Endodermal cell (in vitro differentiated cells): ENCODE measurements at places on chromosomes 12 and 14. TPM values are rescaled to one million over a fixed set of nuclear protein-coding genes. Genes with fewer than 3 reads are reported as not detected.

Gene FOXM1
- 147 and 152 TPM in 2 replicates for total RNA-seq

DNA sequence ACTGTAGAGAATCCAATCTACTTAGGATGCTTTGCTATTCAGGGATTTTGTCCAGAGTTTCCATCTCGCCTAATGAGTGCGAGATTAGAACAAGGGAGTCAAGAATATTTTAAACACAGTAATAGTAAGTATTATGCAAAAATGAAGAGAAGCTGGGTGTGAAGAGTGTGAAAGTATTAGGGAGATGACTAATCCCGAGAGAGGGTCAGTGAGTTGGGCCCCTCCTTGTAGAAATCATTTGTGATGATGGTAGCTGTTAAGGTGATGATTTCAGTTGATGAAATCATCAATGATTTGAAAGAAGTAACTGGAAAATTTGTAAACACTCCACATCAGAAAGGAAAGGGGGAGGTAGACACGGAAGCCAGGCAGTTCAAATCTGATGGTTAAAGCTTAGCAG is 478.9 kb upstream of the MGAT4C start:
- no peak for DNase-seq

DNA sequence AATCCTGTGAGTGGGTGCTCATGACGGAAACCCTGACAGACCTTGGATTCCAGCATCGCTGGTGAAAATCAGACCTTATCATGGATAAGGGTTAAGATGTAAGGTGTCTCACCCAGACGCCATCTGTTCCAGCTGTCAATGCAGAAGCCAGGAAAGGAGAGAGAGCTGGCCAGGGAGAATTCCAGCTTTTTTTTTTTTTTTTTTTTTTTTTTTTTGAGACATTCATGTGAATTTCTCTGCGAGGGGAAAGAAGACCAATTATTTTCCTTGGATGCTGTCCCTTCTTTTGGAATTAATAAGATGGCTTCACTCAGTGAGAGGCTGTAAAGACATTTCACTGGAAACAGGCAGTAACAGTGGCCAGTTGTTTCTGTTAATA is 1.8 kb downstream of the TRAF3 start:
- peak; percentile 32 for DNase-seq

DNA sequence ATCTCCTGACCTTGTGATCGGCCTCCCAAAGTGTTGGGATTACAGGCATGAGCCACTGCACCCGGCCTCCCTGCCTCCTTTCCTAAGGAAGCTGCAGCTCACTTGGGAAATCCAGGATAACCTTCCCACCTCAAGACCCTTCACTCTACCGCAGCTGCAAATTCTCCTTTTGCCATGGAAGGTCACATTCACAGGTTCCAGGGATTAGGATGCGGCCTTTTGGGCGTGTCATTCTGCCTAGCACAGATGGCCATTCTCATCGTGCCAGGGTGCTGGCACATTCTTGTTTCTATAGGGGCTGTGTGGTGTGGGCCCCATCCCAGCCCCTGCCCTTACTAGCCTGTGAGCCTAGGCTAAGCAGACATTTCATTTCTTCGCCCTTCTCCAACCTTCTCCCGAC is 219.9 kb downstream of the CHST11 start:
- peak; percentile 49 for DNase-seq

GRCh38 chr14:86540636-86541247 is 1010.8 kb downstream of the FLRT2 start:
- DNase-seq = no peak

- DNase-seq = no peak
Observed at GRCh38 chr12:125284945-125285685, 219.9 kb downstream of the AACS start.

DNA sequence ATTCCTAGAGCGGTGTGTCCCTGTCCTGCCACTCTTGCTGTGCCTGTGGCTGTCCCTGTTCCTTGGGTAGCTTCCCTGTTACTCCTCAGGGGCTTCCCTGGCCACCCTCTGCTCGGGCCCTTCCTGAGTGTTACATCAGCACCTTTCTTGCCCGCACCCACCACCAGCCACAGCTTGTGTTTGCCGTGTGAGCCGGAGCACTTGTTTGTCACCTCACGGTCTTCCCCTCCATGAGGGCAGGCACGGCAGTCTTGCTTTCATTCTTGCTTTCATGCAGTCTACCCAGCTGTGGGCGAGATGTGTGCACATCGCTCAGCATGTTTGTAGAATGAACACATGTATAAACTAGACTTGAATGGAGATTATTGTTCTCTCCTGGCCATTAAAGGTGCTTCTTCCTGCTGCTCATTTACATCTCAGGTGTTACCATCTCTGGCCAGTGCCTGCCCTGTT is 42.0 kb downstream of the TRAF3 start:
- no peak for DNase-seq
